ENCODE measurements at places on chromosomes 11 and 22.
A peak's percentile ranks its signal among the peaks of the same experiment; 100 is the strongest.

- peak; percentile 51 for DNase-seq
Measured at GRCh38 chr11:75445315-75445953, 12.4 kb upstream of the KLHL35 start.

GRCh38 chr11:92759571-92760214 is 209.8 kb upstream of the MTNR1B start:
- DNase-seq, result no peak

DNA sequence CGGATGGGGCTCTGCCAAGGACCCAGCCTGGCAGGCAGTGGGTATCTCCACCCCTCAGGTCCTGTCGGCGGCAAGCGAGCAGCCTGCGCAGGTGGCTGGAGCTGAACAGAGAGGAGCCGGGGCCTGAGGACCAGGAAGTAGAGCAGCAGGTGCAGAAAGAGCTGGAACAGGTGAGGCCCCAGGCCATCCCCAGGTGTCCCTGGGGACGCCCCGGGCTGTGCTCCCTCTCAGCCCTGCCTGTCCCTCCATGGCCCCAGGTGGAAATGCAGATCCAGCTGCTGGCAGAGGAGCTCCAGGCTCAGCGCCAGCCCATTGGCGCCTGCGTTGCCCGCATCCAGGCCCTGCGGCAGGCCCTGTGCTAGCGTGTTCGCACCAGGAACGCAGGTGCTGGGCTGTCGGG is 44.0 kb downstream of the PISD start:
- no peak for DNase-seq

GRCh38 chr11:10076458-10077141 is 217.4 kb downstream of the SBF2 start:
- peak; percentile 32 for DNase-seq

- DNase-seq, result peak; percentile 21
Measured at GRCh38 chr11:123212406-123212805, 17.4 kb upstream of the CLMP start.

Data from fibroblast of skin of right quadriceps (primary cell).